ENCODE measurements at places on chromosomes 2 and 18.

DNA sequence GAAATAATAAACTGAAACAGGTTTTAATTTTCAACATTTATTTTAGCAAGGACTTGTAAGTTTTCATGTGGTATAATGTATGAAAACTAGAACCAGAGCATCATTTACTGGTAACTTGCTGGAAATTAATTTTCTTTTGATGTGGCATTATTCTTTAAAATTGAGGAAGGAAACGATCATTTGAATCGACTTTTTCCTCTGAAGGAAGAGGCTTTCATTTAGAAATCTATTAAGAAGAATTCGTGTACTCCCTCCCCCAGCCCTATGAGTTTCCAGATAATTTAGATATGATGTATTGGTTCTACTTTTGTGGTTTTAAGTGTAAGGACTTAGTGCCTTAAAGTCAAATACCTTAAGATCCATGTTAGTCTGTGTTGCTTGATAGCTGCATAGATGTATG lies 2.5 kb downstream of the BABAM2 start:
- DNase-seq: no peak

GRCh38 chr18:45384137-45384961 lies 230.9 kb upstream of the SLC14A2 start:
- DNase-seq: no peak

- no peak for DNase-seq
Observed at GRCh38 chr18:46660957-46661749, 4.1 kb upstream of the LOXHD1 start.

GRCh38 chr18:79765491-79766245 lies 32.1 kb upstream of the KCNG2 start:
- no peak for DNase-seq

DNA sequence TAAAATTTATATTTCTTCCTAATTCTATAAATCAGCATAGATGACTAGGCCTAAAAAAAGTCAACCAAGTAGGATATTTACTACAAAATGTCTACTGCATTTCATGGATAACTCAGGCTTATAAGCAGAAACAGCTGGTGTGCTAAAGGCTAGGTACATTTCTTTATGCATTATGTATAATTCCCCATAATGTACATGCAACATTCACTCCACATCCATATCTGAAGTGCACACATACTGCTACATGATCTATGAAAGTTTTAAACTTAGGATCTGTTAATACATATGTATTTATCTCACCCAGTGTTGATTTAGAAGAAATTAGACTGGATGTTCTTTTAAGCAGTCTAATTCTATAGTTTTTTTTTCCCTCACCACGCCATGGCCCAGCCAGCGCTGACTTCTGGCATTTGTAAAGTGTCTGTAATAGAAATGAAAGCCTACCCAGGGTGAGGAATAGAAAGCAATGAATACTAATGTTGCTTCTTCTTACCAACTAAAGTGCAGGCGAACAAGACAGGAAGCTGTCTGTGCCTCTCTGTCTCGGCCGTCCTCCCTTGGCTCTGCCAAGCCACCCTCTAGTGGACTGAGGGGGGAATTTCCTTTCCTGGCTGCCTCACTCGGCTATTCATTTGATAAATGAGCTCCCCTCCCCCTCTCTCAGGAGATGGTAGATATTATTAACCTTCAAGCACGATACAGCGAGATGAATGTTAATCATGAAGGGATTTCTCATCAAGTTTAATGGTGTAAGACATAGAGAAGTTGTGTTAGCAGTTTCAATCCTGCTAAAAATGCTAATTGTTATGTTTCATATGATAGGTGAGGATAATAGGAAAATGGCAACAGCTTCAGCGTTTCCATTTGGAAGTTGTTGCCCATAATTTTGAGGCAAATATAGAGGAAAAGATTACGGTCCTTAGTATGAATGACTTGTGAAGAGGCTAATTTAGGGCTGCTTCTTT lies 384.5 kb downstream of the MTX2 start:
- no peak for DNase-seq

DNA sequence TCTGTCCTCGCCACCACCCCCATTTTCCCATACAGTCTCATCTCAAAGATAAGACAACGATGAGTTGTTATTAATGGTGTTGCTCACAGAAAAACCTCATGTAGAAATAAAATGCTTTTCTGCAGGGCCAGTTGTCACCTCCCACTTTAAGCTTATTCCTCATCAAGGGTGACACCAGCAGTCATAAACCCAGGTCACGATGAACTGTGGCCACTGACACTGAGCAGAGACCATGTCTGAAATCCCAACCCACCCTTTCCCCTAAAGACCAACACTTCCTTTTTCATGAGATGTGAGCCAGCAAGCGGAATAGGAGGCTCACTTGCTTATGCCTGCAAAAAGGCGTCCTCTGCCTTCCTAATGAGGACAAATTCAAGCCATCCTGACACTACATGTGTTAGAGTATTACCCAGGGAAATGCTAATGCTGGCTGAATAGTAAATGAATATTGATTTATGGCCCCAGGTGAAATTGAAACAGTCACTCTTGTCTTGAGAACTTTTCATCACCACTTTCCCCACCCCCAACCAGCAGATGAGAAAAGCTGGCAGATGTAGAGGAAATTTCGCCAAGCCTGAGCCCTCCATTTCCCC lies 228.4 kb downstream of the MGAT5 start:
- DNase-seq: no peak

DNA sequence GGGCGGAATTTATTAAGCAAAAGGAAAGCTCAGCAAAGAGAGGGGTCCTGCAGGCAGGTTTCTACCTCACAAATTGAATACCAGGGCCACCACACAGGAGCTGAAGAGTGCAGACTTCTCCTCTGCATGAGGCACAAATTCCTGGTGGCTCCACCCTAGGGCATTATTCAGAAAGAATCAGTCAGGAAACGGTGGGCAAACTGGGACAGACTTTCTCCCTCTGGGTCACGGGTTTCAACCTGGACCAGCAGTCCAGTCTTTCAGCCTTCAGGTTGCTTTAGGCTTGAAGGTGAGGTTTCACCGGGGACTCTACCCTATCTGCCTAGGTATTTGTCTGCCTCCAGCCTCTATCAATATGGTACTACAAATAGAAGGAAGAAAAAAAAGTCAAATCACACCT lies 41.8 kb downstream of the ACSL3 start:
- DNase-seq: no peak

DNA sequence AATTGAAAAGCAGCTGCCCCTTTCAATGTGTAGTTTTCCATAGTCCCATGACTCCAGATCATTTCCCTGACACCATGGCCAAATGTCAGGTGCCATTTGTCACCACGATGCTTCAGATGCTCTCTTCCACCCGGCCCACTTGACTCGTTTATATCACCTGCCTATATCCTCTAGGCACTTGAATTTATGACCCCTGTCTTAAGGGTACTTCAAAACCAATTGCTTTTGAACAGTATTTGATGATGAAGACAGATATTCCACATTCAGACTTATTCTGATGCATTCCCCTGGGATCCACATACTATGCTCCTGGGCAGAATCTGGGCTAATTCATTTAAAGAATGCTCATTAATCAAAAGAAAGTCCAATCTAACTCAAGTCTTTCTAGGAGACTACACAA lies 16.9 kb upstream of the RHBDD1 start:
- no peak for DNase-seq

- no peak for DNase-seq
Observed at GRCh38 chr2:156339110-156339847, 6.8 kb upstream of the NR4A2 start.

- no peak for DNase-seq
Observed at GRCh38 chr2:239803766-239804115, 221.4 kb downstream of the NDUFA10 start.
